ENCODE measurements at places on chromosomes 7 and 10.

DNA sequence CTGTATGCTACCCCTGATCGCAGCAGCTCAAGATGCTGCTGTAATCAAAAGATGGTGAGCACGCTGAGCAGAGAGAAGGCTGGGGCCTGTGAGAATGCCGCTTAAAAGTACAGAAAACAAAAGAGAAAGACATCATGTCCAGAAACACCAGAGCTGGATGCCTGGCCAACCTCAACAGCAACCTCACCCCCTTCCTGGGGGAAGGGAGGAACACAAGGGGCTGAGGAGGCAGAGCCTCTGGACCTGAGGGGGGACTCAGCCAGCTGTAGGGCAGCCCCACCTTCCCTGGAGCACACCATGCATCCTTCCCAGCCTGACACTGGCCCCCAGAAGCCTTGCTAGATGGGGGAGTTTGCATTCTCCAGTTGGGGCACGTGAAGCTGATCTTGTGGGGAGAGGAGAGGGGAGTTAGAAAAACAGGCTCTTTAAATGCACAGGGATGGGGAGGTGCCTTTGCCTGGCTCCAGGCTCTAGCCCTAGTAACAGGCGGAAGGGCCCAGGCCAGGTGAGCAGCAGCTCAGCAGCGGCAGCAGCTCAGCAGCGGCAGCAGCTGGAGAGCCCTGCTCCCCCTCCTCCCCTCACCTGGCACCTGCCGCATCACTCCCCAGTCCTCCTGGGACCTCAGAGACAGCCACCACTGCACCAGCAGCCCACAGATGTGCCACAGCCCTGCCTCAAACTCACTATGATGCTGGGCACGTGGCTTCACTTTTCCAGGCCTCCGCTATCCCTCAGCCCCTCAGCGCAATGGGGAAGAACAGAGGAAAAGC lies 156.3 kb downstream of the NEURL1 start:
- DNase-seq = no peak

DNA sequence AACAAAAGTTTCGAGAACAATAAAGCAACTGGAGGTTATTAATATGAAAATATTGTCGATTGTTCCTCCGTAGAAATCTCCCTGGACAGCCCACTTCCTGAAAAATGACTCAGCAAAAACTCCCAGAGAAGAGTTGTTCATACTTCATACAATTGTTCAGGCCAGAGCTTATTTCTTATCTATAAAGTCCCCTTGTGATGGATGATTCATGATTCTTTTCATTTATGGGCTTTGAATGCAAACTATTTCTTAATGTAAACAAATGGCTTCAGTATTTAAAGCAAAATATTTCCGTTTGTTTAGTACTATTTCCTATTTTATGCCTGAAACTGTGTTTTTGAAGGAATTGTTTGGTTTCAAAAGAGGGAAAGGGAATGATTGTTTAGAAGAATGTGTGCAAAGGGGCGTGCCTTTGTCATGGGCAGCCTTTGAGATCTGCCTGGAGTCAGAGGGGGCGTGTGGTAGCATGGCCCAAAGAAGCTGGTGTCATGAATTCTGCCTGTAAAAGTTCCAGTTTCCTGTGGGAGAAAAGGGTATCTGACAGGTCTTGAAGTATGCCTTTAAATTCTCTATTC lies 26.2 kb upstream of the EXOC6 start:
- peak; percentile 81 for DNase-seq

GRCh38 chr10:119673271-119673670 lies 22.1 kb downstream of the BAG3 start:
- no peak for DNase-seq

GRCh38 chr10:95406651-95407280 lies 116.0 kb upstream of the PDLIM1 start:
- DNase-seq = no peak

DNA sequence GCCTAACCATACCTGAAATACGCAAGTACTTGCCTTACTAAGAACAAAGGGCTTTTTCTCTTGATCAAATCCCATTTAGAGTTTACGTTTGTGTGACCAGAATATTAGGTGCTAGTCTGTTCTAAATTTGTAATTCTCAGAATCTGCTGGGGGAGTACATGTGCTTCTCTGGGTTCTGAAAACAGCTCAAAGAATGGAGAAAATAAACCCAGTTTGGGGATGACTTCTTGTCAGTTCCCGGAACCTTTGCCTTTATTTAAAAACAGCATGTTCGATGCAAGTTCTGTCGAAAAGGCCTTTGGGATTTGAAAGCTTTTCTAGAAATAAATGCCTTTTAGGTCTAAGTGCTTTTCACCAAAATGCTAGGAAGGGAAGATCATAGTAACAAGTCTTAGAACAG lies 147.0 kb downstream of the ARID5B start:
- no peak for DNase-seq

DNA sequence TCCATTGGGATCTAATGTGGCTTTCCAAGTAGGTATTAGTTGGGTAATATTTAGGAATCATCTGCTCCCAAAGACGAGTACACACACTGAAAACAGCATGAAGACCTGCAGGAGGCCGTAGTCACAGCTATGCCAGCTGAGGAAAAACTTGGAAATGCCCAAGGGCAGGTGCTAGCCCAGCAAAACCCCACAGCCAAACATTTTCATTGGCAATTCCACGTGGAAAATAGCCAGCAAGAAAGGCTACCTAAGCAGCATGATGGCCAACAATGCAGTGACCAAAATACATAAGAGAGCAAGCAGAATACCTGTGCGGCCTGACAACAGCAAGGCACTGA lies 32.7 kb downstream of the DOCK4 start:
- no peak for DNase-seq
